Amygdala (tissue), 56 donors: ENCODE measurements at places on chromosomes 13 and 19.

- peak; percentile 89 for DNase-seq
Measured at GRCh38 chr13:52194184-52194868, 34.9 kb upstream of the NEK3 start.

GRCh38 chr13:41651413-41652058 is 194.2 kb downstream of the RGCC start:
- no peak for DNase-seq

- no peak for DNase-seq
Measured at GRCh38 chr19:3893509-3894179, 13.2 kb downstream of the ATCAY start.

DNA sequence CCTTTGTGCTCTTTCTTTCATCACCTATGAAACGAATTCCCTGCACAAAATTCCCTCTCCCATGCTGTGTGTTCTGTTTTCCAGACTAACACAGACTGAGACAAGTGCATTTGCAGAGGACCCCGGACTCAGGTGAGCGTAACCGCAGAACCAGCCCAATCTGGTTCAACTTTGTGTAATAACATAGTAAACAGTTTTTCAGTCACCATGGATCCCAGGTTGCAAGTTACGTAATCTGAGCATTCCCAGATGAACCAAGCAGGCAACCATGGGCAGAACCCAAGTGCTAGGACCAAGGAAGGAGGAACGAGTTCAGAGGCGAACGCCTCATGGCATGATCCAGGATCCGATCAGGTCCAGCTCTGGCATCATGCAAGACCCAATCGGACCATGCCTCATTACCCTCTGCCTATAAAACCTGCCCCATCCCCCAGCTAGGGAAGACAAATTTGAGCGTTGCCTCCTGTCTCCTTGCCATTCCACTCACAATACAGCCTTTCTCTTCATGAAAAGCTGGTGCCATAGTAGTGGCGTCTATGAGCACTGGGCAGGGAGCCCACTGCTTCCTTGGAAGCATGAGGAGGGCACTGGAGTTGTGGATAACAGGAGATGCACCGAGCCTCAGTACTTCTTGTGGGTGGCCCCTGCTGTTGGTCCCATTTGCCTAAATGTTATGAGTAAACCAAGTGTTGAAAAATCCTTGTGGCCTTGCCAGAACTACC is 107.6 kb downstream of the ABCC4 start:
- no peak for DNase-seq

DNA sequence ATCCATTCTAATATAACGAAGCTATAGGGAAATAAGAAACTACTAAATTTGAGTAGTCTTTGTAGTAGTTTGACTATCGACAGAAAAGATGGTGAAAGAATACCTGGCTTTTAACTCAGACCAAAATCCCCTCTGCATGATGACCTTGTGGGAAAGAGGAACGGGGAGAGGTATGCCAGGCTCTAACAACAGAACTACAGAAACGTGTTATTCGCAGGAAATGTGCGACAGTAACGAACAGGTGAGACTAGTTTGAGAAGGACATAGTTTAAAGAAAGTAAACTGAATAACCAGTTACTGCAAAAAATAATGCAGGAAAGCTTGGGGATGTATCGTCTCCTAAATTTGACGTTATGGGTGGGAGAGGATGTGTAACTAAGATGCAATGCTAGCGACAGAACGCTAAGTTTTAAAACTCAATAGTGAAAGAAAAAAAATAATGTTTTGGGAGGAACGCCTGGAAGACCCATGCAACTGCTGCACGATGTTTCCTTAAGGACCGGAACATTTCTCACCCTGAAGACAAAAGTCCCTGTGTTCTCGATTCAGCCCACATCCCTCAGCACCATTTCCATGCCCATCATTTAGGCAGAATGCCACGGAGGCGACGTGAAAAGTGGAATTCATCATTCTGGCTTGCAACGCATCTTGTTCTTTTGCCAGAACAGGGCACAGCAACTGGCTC is 1.6 kb upstream of the RAP2A start:
- DNase-seq = no peak

GRCh38 chr19:55373993-55374757 is 2.5 kb upstream of the TMEM190 start:
- DNase-seq = no peak

- DNase-seq = no peak
Measured at GRCh38 chr19:30676990-30677679, 305.0 kb downstream of the ZNF536 start.

GRCh38 chr19:30287259-30287658 is 84.9 kb upstream of the ZNF536 start:
- DNase-seq = no peak
